ENCODE measurements at places on chromosomes 16 and 17.

- no peak for DNase-seq
Measured at GRCh38 chr17:82636626-82637598, 11.3 kb downstream of the WDR45B start.

DNA sequence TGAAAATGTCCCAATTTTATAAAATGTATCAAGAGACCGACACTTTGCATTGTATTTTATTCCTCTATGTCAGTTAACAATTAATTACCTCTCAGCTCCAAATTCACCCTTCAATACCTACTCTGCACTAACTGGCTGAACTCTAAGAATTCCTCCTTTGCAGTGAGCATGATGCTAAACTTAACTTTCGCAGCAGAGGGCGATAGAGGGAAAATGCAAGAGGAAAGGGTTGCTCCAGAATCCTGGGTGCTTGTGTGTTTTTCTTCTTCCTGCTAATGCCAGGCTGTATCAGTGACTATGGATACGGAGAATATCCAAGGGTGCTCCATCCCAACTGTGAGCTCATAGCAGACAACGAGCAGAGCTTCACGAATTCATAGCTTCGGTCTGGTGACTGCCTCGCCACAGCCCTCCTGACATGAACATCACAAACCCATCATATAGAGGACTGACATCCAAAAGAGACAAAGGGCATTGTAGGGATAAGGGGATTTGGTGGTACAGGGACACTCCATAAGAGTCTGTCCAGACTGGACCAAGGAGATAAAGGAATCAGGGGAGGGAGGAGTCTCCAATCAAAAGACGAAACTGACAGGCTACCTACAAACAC lies 172.9 kb downstream of the STX8 start:
- DNase-seq = peak; percentile 47

DNA sequence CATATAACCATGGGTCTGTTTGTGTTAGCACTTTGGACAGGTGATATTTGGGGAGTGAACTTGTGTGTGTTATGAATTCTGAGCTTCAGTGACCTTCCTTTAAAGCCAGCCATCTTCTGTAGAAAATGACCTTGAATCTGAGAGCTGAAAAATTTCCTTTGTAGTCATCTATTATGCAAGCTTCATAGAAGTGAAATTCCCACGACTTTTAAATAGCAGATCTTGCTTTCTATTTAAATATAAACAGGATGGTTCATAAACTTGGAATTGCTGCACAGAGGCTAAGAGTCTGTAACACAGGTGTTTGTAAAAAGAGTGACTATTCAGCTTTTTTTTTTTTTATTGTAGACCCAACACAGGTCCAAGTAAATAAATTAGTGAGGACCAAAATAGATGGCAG lies 85.5 kb downstream of the MARCHF10 start:
- no peak for DNase-seq

DNA sequence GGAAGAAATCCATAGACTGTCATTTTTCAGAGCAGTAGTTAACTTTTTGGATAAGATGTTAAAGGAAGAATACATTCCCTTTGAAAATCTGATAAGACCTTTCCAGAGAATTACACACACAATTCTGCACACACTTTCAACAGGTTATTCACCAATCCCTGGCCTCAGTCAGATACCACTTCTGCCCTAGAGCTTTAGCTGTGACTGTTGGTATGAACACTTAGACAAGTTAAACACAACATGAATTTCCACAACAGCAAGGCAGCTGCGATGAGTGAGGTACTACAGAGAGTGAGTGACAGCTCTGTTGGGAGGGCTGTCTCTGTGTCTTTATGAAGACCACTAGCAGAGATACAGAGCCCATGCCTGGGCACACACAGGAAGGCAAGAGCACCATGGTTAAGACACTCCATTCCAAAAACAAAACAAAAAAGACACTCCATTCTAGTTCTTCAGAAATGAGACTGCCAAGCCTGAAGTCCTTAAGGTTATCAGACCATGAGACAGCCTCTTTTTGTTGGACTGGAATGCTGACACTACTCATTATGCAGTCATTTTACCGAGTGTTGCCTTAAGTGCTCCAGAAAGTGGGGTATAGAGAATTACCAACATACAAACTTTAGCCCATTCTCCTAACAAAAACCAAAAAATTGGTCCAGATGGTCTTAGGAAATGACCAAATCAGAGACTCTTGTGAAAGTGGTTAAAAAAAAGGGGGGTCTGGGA lies 42.4 kb downstream of the TOM1L2 start:
- no peak for DNase-seq

DNA sequence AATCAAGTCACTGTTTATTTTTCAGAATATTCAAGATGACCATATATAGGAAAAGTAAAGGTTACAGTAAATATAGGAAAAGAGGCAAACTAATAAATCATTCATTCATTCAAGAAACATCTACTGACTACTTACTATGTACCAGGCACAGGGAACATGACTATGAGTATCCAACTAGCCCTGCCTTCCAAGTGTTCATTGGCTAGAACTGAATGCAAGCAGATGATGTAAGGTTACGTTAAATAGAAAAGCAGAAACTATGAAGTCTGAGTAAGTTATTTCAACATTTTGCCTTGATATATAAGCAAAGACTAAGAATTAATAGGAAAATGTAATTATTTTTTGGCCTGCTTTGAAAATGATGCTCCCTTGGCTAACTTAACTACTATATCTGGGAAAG lies 36.7 kb downstream of the SPAG9 start:
- peak; percentile 71 for DNase-seq

- DNase-seq = no peak
Measured at GRCh38 chr17:33124185-33124584, 132.5 kb downstream of the SPACA3 start.

- no peak for DNase-seq
Measured at GRCh38 chr16:27624154-27625049, 74.5 kb downstream of the KATNIP start.

- DNase-seq = no peak
Measured at GRCh38 chr17:74728033-74728701, 8.9 kb upstream of the RAB37 start.

DNA sequence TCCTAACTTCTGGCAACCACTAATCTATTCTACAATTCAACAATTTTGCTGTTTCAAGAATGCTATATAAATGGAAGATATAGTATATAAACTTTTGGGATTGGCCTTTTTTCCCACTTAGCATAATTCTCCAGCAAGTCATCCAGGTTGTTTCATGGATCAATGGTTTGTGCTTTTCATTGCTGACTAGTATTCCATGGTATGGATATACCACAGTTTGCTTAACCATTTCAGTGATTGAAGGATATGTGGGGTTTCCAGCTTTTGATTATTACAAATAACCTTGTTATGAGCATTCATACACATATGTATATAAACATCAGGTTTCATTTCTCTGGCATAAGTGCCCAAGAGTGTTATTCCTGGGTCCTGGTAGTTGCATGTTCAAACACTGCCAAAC lies 2.1 kb upstream of the FAM83G start:
- DNase-seq = no peak

- peak; percentile 93 for DNase-seq
Measured at GRCh38 chr17:4845118-4845517, 12.0 kb downstream of the MINK1 start.

DNA sequence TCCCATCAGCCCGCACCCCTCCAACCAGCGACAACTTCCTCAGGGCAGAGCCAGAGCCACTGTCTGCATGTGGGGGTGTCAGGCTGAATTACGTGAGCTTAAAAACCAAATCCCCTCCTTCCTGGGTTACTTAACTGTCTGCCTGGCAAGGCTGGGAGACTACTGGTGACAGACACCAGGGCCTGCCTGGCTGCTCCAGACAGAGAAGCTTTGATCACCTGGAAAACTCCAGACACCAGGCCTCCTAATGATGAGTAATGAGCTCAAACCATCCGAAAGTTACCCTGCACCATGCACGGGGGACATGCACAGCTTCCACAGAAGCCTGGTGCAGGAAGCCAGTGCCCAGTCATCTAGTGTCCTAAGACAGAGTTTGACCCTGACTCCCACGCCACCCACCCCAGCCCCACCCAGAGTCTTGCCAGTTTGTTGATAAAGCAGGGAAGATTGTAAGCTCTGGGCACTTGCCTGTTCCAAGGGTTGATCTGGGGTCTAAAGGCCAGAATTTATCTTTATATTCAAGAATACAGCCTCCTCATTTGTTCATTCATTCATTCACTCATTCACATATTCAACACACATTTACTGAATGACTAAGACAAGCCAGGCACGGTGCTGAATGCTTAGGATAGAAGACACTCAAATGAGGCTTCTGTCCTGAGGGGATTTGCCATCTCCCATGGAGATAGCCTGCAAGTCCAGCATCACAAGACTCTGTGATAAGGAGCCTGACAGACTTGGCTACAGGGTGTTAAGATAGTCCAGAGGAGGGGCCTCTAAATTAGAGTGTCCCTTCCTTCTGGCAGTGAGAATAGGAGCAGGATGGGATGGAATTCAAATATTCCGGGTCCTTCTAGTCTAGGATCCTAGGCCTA lies 7.2 kb upstream of the CCDC182 start:
- peak; percentile 45 for DNase-seq

DNA sequence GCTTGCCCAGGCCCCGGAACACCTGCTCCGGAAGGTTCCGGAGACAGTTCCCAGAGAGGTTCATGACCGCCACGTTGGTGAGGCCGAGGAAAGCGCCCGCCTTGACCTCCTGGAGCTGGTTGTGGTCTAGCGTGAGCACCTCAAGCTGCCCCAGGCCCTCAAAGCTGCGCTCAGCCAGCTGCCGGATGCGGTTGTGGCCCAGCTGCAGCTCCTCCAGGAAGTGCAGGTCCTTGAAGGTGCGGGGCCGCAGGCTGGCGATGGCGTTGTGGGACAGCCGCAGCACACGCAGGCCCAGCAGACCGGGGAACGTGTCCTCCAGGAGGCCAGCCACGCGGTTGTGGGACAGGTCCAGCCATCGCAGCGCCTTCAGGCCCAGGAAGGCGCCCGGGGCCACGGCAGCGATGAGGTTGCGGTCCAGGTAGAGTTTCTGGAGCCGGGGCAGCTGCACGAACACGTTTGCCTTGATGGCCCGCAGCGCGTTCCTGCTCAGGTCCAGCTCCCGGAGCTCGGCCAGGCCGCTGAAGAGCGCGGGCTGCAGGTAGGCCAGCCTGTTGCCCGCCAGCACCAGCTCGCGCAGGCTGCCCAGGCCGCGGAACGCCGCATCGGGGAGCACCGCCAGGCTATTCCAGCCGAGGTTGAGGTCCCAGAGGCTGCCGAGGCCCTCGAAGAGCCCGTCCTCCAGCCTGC lies 2.1 kb downstream of the IGFALS start:
- no peak for DNase-seq

- no peak for DNase-seq
Measured at GRCh38 chr17:78997231-78997741, 12.3 kb downstream of the CANT1 start.

GRCh38 chr17:29573871-29574731 lies 5.6 kb downstream of the TP53I13 start:
- DNase-seq = no peak

- DNase-seq = no peak
Measured at GRCh38 chr16:6573577-6573976, 759.1 kb upstream of the RBFOX1 start.

GRCh38 chr16:648781-649589 lies at the start of gene WDR90:
WDR90 (plus strand) TSS chr16:649365; CDS start chr16:649417, 52 bp downstream.
- peak; percentile 94 for DNase-seq

DNA sequence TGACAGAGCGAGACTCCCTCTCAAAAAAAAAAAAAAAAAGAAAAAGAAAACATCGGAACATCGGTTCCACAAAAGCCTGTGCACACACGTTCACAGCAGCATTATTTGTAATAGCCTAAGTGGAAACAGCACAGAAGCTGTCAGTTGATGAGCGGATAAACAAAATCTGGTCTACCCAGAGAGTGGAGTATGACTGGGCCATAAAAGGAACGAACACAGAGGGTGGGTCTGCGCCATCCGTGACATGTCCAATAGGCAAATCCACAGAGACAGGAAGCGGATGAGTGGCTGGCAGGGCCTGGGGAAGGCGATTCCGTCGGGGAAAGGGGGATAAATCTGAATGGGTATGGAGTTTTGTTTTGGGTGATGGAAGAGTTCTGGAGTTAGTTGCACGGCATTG lies 212.2 kb upstream of the CIBAR2 start:
- DNase-seq = no peak

GRCh38 chr16:86034421-86034919 lies 135.5 kb downstream of the IRF8 start:
- no peak for DNase-seq

- no peak for DNase-seq
Measured at GRCh38 chr17:65054602-65055001, 1.9 kb downstream of the GNA13 start.

DNA sequence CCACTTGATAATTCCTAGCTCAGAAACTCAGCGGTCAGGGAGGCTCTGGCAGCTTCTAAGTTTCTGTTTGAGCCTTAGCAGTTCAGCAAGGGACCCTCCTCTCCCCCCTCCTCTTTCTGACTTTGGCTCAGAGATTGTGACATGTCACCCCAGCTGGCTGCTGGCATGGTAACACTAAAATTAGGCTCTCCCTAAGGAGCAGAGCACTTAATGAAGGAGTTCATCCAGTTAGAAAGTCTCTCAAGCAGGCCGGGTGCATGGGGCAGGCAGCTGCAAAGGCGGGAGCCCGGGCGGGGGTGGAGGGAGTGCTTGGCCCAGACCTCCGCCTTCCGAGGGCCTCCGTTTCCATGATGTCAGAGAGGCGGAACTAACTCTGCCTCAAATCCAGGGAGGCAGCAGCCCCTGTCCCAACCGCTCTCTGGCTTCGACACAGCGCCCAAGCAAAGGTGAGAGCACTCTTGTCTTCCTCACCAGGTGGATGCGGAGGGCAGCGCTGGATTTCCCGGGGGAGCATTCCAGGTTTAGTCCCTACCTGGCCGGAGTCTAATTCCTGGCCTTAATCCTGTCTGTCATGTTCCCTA lies 128.0 kb upstream of the PLCG2 start:
- no peak for DNase-seq

GRCh38 chr17:76690596-76691280 lies 20.0 kb downstream of the MXRA7 start:
- DNase-seq = no peak

- peak; percentile 92 for DNase-seq
Measured at GRCh38 chr17:78736526-78737079, 45.5 kb downstream of the CYTH1 start.

DNA sequence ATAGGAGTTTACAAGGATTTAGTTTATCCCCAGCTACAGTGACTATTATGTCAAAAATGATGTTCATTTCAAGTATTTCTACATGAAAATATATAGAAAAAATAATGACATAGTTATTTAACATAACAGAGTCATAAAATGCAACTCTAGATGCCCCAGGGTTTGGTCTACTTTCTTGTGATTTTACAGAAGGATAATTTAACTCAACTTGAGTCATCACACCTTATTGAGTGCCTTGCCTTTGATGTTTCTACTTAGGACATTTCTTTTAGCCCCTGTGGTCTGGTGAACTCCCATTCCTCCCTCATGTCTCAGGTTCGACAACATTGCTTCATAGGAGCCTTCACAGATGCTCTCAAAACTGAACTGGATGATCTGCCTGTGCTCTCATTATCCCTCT lies 2.0 kb downstream of the KRT20 start:
- DNase-seq = no peak

DNA sequence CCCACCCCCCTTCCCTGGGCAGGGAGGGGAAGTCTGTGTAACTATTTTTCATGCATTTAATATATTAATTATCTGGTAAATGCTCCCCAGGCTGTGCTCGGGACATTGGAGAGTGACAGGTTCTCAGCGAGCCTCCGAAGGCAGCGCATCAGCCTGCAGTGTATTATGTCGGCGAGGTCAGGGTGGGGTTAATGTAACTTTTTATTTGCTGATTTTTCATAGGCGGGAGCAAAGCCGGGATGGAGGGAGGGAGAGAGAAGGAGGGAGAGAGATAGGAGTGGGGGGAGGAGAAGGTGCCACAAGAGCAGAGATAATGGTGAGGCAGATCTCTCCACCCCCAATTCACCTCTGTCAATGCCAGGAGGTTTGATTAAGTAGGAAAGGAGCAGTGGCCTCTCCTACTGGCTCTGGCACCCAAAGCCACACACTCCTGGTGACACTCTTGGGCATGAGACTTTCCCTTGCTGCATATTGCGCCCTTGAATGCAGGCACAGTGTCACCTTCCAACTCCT lies 104.0 kb downstream of the MRM1 start:
- DNase-seq = no peak

Measured in inflammatory macrophage treated with lipopolysaccharide for 4 hours (primary cell).